ENCODE measurements at places on chromosomes 4 and X.

DNA sequence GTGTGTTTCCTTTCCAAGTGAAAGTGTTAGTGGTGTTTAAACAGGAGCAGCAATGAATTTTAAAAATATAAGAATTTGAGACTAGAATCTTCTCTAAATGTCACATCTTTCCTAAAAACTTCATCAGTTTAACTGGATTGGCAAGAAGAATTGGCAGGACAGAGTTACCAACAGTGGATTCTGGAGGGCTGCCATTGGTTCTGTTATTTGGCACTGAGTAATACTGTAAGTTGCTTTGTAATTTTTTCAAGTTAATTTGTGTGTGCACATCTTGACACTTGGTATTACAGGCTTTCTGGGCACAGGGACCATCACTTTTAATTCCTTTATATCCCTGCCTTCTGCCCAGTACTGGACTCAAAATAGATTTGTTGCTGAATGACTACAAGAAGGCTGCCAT lies 4.5 kb upstream of the GPRIN3 start:
- peak; percentile 27 for DNase-seq

- DNase-seq: no peak
These were observed 5.7 kb downstream of the EFNB1 start for GRCh38 chrX:68834371-68835103.

DNA sequence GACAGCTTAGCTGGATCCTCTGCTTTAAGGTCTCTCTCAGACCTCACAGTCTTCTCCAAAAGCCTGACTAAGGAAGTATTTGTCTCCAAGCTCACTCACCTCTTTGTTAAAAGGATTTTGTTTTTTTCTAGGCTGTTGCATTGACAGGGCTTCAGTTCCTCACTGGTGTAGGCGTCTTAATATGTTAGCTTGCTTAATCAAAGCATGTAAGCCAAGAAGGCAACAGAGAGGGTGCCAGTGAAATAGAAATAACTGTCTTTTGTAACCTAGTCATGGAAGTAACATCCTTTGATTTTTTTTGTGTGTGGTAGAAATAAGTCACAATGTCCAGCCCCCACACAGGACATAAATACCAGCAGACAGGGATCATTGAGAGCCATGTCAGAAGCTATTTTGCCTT lies 58.8 kb downstream of the FIP1L1 start:
- DNase-seq: no peak

DNA sequence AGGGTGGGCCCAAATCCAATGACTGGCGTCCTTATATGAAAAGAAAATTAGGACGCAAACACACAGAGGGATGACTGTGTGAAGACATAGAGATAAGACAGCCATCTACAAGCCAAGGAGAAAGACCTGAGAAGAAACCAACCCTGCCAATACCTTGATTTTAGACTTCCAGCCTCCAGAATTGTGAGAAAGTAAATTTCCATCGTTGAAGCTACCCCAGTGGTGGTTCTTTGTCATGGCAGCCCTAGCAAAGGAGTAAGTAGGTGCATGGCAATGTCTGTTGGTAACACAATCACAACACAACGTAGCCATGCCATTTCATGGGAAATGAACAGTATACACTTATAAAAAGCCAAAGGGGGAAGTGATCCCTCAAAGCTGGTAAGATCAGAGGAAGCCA lies 25.3 kb downstream of the SMIM20 start:
- no peak for DNase-seq

GRCh38 chr4:39947417-39947816 lies 30.3 kb downstream of the PDS5A start:
- DNase-seq: peak; percentile 30

DNA sequence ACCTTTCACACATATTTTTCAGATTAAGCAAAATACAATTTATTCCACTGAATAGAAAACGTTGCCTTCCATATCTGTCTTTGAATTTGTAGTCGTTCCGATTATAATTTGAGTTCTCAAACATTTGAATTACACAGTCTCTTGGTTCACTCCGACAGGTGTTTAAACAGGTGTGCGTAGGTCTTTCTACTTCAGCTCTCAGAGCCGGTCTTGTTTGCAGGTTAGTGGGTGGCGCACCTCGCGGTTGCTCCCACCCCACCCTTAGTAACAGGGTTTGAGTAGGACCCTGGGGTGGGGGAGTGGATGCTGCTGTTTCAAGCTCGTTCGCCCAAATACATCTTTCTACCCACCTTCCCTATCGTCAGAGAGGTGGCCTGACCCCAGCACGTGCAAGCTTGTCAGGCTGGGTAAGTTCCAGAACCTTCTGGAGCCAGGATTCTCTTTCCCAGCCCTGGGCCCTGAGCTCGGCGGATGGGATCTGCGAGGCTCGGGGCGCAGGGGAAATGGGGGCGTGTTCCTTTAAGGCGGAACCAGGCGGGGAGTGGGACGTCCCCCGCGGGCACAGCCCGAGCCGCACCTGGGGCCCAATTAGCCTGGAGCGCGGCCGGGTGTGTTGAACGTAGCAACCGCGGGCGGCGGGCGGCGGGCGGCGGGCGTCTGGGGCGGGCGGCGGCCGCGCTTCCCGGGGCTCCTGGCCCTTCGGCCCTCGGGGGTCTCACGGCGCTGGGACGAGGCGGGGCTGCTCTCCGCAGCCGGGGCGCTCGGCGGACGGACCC lies at the start of gene FAM149A:
TSS of gene FAM149A (plus strand) at position 591 of the 776 bp plus-strand sequence.
- no peak for DNase-seq

- no peak for DNase-seq
These were observed 33.6 kb downstream of the BCOR start for GRCh38 chrX:40064055-40064597.

DNA sequence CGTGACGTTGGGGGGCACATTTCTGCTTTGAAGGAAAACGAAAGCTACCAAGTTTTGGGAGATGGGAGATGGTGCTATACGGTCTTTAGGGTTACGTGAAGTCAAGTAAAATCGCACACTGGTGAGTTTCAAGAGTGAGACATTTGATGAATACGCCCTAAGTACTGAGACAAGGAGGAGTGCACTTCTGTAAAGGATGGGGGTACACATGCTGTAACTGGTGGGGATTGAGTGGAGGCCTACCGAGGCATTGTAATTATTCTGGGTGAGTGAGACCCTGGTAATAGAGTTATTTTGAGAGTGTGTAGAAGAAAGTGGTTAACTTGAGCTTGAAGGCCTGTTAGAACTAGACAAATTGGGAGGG lies 536 bp downstream of the SH3BGRL start:
- no peak for DNase-seq

GRCh38 chr4:80049402-80049801 lies 23.6 kb downstream of the ANTXR2 start:
- no peak for DNase-seq

GRCh38 chr4:35166466-35166865 lies 1077.8 kb downstream of the ARAP2 start:
- no peak for DNase-seq

GRCh38 chr4:1011022-1011665 lies at the start of gene FGFRL1:
Gene FGFRL1 (plus strand): TSS chr4:1011626. CDS start chr4:1012486, 860 bp downstream.
- DNase-seq: peak; percentile 52

DNA sequence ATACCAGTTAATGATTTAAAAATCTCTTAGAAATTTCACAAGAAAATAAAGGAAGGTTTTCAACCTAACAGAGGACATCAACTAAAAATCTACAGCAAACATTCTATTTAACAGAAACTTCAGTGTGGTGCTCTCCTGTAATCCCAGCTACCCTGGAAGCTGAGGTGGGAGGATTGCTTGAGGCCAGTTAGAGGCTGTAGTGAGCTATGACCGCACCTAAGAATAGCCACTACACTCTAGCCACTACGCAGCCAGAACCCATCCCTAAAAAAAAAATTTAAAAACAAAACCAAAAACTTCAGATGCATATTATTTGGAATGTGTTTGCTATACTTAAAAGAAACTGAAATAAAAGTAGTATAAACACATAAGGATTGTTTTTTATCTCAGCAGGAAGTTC lies 7.2 kb upstream of the FHIP1A start:
- DNase-seq: no peak

DNA sequence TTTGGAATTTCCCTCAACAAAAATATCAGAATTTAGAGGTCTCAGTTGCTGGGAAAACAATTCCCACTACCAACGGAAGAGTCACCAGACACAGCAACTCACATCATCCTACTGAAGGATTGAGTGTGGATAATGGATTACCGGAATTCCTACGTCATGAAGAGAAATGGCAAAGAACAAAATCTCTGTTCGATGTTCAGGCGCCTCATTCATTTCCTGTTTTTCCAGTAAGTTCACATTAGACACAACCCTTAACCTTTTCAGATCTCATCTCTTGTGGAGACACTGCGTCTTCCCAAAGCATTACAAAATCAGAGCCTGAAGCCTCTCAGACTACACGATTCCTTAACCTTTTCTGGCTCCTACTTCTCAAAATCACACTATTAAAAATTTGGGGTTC lies 58.5 kb upstream of the CPEB2 start:
- no peak for DNase-seq

- no peak for DNase-seq
These were observed 78.5 kb downstream of the ABLIM2 start for GRCh38 chr4:8079916-8080753.

GRCh38 chr4:82491251-82491960 lies 61.0 kb downstream of the ENOPH1 start:
- peak; percentile 92 for DNase-seq

DNA sequence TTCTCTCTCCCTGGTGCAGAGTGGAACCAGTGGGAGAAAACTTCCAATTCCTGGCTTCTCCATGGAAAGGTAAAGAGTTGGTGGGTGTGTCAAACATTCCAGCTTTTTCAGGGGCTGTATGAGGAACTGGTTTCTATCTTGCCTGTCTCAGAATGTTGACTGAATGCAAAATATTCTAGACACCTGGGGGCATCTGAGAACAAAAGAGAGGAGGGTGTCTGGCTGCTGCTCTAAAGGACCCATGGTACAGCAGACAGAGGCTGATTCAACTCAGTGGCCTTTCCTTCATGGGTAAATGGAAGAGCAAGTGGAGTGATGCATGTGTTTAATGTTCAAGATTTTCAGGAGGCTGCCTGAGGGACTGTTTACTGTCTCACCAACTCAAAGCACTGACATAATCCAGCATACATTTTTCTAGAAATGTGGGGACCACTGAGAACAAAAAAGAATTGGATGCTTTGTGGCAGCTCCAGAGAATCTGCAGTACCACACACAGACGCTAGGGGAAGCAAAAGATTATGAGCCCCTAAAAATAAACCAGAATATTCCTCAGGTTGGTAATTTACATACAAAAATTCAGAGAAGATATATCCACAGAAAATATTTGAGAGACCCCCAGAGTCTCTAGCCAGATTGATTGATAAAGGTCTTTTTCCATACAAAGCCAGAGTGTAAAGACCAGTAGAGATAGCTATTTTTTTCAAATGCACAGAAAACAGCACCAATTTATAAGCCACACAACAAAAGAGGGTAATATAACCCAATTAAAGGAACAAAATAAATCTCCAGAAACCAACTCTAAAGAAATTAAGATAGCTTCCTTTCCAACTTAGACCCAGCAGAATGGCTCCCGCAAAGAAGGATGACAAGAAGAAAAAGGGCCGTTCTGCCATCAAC lies 48.0 kb upstream of the STARD8 start:
- DNase-seq: no peak

GRCh38 chrX:145609951-145610511 lies 207.6 kb upstream of the SLITRK2 start:
- DNase-seq: no peak

GRCh38 chrX:67607466-67607865 lies 63.6 kb downstream of the AR start:
- no peak for DNase-seq

- no peak for DNase-seq
These were observed 995 bp upstream of the NFXL1 start for GRCh38 chr4:47915378-47915777.

DNA sequence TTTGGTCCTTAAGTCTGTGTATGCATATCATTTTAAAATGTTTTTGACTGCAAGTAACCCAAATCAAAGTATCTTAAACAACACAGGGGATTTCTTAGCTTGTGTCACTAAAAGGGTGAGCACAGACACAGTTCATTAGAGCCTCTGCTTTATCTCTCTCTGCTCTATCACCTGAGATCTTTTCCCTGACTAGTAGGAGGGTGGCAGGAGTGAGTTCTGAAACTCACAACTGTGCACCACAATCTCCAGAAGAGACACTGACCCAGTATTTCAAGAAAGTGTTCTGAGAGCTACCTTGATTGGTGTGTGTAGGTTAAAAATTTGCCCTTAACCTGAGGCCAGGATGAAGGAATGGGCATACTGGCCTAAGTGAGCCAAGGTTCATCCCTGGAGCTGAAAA lies 24.8 kb downstream of the CCSER1 start:
- DNase-seq: no peak

DNA sequence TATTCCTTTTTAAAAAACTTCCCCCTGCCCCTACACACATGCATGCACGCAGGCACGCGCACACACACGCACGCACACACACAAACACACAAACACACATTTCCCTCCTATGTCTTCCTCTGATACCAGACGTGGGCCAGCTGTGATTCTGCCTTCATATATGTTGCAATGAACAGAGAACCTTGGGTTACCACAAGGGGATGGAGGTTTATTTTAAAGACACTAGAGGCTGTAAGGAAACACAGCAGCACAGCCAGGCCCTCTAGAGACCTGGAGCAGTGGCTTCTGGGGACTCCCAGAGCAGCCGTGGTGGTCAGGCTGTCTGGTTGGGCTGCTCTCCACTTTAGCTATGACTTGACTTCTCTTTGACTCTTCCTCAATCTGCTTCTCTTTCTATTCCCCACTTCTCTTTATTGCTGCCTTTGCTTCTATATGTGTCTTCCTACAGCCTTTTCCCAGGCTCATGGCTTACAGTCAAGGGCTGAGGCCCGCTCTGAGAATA lies 3.2 kb upstream of the TLR10 start:
- no peak for DNase-seq

DNA sequence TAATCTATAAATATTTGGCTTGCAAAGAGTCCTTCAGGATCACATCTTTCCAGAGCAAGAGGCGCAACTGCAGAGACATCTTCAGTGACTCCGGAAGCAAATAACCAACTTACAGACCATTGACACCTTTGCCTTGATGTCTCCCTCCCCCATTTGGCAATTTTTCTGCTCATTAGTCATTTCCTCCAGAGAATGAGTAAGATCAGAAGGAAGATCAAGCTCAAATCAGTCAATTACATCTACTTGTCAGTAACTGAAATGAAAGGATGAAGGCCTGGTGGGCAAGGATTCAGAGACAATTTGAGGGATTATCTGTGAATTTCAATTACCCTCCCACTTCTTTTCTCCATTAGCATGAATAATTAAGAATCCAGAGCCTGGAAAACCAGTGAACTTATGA lies 665.6 kb upstream of the CPEB2 start:
- DNase-seq: no peak

GRCh38 chrX:115311139-115311538 lies 21.6 kb downstream of the LUZP4 start:
- DNase-seq: no peak

GRCh38 chr4:169152899-169153298 lies 117.9 kb downstream of the SH3RF1 start:
- DNase-seq: no peak

GRCh38 chrX:119155416-119156035 lies 27.9 kb upstream of the KIAA1210 start:
- no peak for DNase-seq

All from LNCaP clone FGC (cell line).